ENCODE measurements at places on chromosomes 1 and 21.

GRCh38 chr1:234486858-234487840, 8.2 kb upstream of the TARBP1 start:
- peak; percentile 45 for DNase-seq

- DNase-seq: no peak
Observed at GRCh38 chr1:40133839-40134238, 27.3 kb upstream of the RLF start.

DNA sequence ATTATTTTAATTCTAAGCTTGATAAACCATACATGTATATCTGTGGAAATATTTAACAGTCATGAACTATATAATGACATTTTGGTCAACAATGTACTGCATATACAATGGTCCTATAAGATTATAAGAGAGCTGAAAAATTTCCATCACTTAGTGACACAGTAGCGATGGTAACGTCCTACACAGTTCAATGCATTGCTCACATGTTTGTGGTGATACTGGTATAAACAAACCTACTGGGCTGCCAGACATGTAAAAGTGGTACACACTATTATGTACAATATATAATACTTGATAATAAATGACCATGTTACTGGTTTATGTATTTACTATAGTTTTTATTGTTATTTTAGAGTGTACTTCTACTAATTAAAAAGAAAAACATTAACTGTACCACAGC, 841.9 kb downstream of the LTN1 start:
- DNase-seq: no peak

- peak; percentile 82 for DNase-seq
Observed at GRCh38 chr1:153985941-153986761, at the start of gene RAB13. Gene RAB13 (minus strand): TSS chr1:153986339. CDS start chr1:153986236, 103 bp downstream.

DNA sequence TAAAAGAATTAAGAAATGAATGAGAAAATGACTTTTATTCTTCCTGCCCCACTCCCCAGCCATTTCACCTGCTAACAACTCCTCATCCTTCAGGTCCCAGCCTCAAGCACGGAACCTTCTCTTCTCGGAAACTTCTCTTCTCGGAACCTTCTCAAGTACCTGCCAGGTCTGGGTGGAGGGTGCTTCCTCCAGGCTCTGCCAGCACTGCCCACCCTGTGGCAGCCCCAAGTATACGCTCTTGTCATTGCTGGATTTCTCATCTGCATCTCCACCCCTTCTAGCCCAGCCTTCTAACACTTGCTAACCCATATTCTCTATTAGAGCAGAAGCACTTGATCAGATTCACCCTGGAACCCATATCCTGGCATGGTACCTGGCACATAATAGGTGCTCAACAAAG, 3.9 kb upstream of the IFFO2 start:
- no peak for DNase-seq

GRCh38 chr1:118984722-118985639, 3.2 kb downstream of the TBX15 start:
- DNase-seq: no peak

GRCh38 chr1:35708441-35708921, 10.2 kb downstream of the C1orf216 start:
- no peak for DNase-seq

DNA sequence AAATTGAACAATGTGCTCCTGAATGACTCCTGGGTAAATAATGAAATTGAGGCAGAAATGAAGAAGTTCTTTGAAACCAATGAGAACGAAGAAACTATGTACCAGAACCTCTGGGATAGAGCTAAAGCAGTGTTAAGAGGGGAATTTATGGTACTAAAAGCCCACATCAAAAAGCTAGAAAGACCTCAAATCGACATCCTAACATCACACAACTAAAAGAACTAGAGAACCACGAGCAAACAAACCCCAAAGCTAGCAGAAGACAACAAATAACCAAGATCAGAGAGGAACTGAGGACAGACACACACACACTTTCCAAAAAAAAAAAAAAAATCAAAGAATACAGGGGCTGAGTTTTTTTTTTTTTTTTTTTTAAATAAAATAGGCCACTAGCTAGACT, 564.2 kb downstream of the SMYD3 start:
- DNase-seq: no peak

GRCh38 chr21:14520535-14520934, 25.6 kb downstream of the SAMSN1 start:
- peak; percentile 13 for DNase-seq

- no peak for DNase-seq
Observed at GRCh38 chr1:4307911-4308545, 346.4 kb upstream of the AJAP1 start.

GRCh38 chr1:167698313-167698712, 23.5 kb upstream of the MPZL1 start:
- no peak for DNase-seq

DNA sequence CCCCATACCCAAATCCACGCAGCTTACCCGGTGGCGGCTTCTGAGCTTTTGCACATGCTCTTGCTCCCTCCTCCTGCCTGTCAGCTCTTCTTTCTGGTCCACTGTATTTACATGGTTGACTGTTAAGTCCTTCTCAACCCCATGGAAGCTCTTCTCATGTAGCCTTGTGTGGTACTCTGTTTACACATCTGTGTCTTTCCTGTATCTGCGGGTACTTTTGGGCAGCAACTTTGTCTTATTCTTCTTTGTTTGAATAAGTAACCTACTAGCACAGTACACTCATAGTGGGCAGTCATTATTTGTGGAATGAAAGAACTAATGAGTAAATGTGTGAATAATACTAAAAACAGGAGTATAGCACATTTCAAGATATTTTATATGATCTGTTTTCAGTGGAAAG, 88.5 kb upstream of the GPR88 start:
- DNase-seq: no peak

GRCh38 chr1:244881552-244882280, 17.4 kb upstream of the HNRNPU start:
- no peak for DNase-seq

- DNase-seq: no peak
Observed at GRCh38 chr1:160879056-160879455, 5.9 kb downstream of the ITLN1 start.

GRCh38 chr1:100496896-100497295, 41.0 kb upstream of the GPR88 start:
- no peak for DNase-seq

GRCh38 chr1:9494936-9495758, 44.1 kb upstream of the SLC25A33 start:
- DNase-seq: no peak

GRCh38 chr1:205832326-205832751, 17.6 kb downstream of the PM20D1 start:
- no peak for DNase-seq

DNA sequence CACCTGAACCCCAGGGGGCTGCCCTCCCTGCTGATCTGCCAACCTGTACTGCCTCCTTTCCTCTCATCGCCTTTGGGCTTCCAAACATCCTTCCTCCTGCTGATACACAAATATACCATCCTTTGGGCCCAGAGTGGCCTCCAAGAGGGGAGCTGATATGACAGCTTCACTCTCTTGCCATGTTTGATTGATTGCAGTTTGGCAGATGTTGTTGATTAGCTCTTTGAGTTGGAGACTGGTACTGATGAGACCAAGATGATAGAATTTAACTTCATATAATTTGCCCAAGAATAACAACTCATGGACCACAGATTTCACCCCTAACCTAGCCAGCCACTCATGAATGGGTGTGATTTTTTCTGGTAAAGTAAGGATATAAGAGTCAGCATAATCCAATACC, 227.8 kb downstream of the HHAT start:
- DNase-seq: no peak

- no peak for DNase-seq
Observed at GRCh38 chr21:32682696-32683474, 44.9 kb downstream of the SYNJ1 start.

DNA sequence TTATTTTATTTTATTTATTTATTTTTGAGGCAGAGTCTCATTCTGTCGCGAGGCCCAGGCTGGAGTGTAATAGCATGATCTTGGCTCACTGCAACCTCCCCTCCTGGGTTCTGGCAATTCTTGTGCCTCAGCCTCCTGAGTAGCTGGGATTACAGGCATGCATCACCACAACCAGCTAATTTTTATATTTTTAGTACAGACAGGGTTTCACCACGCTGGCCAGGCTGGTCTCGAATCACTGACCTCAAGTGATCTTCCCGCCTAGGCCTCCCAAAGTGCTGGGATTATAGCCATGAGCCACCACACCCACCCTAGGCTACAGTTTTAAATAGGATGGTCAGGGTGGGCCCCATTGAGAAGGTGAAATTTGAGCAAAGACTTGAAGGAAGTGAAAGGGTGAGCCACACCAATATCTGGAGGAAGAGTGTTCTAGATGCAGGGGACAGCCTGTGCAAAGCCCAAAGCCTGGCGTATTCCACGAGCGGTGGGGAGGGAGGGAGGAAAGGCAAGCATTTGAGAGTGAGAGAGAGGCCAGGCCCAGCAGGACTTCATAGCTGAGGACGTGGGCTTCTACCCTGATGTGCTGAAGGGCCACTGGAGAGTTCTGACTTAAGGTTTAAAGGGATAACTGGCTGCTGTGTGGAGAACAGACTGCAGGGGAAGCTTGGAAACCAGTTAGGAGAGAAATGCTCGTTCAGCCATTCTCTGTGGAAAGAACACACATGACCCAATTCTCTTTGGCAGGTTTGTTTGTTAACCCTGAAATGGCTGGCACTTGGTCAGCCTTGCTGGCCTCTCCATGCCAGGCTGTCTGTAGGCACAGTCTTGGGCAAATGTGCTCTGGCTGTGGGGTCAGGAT, 62.6 kb upstream of the FAM20B start:
- no peak for DNase-seq

GRCh38 chr1:54053745-54054437, 483 bp downstream of the TCEANC2 start:
- DNase-seq: no peak

DNA sequence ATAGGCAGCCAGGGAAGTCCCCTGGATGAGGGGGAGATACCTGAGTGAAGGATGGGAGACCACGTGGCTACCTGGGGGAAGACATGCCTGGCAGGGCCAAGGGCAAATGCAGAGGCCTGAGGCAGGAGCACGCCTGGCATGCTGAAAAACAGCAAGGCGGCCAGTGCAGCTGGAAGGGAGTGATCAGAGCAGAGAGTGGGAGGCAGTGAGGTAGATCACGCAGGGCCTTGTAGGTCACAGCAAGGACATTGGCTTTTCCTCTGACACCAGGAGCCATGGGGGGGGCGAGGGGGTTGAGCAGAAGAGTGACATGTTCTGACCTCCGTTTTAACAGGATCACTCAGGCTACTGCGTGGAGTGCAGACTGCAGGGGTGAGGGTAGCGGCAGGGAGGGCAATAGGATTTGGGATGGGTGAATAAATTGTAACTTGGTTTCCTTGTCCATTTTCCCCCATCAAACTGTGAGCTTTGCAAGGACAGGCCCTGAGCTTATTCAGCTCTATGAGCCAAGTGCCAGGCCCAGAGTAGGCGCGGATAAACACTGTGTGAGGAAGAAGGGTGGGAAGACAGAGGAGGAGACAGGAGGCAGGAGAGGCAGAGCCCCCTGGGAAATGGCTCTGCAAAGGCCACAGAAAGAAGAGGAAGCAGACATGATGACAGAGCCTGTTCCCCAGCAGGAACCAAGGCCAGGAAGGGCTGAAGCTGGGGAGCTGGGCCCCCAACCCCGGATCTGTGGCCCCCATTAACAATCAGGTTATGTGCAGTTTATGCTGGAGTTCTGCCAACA, 16.6 kb downstream of the IFI6 start:
- no peak for DNase-seq

GRCh38 chr1:220438741-220439140, 89.2 kb upstream of the MARK1 start:
- no peak for DNase-seq

Measured in gastrocnemius medialis (tissue), 4 donors.